Type B pancreatic cell (in vitro differentiated cells): ENCODE measurements at places on chromosomes 13 and 19. TPM values are rescaled to one million over a fixed set of nuclear protein-coding genes. Genes with fewer than 3 reads are reported as not detected.

DNA sequence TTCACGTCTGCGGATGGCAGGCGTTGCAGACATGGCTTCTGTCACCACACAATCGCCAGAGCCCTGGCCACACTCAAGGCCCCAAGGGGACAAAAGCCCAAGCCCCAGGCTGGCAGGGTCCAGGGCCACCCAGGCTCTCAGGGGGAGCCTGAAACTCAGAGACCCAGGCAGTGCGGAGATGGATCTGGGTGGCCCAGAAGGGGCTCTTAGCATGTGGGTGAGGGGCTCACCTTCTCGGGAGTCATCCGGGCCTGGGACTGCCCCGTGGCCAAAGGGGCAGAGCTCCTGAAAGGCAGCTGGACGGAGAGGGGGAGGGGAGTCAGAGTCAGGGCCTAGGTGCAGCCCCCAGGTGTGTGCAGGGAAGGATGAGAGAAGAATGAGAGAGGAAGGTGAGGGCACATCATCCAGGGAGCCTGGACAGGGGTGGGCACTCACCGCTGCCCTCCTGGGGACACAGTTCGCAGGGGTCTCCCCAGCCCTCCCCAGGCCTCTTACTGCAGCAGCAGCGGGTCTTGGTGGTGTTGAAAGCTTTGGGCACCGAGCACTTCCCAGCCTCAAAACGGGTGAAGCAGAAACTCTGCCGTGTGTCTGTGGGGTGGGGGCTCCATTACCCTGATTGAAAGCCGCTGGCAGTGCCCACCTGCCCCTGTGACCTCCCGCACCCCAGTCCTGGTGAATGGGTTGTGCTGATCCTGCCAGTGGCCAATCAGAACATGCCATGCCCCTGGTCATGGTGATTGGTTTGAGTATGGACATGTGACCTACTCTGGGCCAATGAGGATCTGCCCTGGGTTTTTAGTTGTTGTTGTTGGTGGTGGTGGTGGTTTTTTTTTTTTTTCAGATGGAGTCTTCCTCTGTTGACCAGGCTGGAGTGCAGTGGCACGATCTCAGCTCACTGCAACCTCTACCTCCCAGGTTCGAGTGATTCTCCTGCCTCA lies 37.4 kb downstream of the CCL25 start:
- DNase-seq = no peak

GRCh38 chr13:46593398-46593797 lies 40.4 kb downstream of the LRCH1 start:
- no peak for DNase-seq

DNA sequence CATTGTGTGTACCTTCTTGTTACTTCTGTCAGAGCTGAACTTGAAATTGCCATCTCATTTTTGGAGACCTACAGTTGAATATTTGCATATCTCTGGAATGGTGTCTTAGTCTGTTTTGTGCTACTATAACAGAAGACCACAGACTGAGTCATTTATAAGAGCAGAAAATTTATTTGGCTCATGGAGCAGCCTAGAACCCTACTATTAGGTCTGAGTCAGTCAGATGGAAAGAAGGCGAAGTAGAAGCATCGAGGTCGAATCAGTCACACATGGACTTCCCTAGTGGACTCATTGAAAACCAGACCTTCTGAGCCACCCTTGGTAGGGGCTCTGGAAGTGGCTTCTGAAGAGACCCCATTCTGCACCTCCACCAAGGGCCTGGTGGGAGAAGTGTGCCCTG lies 33.9 kb upstream of the TPT1 start:
- no peak for DNase-seq

GRCh38 chr19:36605877-36606478 lies 865 bp downstream of the ZNF382 start:
- no peak for DNase-seq

Gene PALM3
- total RNA-seq = 0.83 and 8.1 TPM in 2 replicates

DNA sequence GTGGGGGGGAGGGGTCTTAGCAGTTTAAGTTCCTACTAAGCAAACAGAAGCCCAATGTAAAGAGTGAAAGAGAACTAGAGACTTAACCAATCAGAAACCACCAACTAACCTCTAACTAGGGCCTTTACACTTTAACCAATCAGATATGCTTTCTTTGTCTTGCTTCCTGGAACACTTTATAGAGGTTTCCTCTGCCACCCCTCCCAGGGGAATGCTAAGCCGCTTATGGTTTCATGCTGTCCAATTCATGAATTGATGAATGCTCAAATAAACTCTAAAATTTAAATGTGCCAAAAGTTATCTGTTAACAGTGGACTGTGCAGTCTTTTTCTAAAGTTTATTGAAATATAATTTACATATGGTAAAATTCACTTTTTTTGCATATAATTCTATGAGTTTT lies 33.9 kb upstream of the LATS2 start:
- DNase-seq = no peak

- DNase-seq = peak; percentile 92
Observed at GRCh38 chr19:49157445-49158224, at the start of gene TRPM4. Gene TRPM4, plus strand, starts transcription at chr19:49157792. Its CDS starts 75 bp downstream, at chr19:49157867.

DNA sequence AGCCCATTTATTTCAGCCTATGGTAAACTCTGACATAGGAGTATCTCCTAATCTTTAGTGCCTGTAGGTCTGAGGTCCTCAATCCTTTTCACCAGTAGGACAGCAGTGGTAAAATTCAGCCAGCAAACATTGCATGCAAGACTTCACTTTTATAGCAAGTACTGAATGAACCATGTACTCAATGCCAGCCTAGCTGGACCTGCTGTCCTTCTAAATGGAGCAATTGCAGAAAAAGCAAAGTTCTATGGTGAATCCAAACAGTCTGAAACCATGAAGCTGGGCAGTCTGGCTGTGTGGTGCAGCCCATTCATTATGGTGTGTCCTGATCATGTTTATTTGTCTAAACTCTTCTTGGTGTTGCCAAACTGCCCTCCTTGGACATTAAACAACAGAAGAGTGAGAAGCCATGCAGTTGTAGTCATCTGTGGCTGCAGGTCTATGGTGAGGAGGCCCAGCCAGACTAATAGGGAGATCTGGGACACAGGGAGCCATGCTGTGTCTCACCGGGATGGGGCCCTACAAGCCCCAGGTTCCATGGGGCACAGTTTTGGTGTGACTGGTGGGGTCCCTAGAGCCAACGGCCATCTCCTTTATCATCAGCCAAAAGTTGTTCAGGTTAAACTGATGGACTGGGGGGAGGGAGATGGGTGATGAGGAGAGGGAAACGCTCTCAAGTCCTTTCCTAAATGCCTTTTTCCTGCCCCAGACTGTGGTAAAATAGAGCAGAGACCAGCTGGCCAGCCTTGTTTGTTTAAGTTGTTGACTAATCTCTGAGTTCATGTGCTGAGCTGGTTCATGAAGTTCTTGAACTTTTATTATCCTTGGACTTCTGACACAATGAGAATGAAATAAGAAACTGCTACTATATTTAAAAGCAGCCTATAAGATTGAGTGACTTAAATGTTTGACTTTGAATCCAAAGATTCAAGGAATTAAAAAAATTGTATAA lies 20.6 kb upstream of the TNFSF11 start:
- no peak for DNase-seq

- peak; percentile 94 for DNase-seq
Observed at GRCh38 chr19:39390751-39391437, at the start of the genes MED29 and PAF1. Gene MED29, plus strand, starts transcription at chr19:39391378. Its CDS starts 45 bp downstream, at chr19:39391423. Gene PAF1, minus strand, starts transcription at chr19:39391106. Its CDS starts 242 bp downstream, at chr19:39390864.

Gene FBXO17
- 10.6 and 26.0 TPM in 2 replicates for total RNA-seq

GRCh38 chr19:41668315-41668714 lies 19.8 kb downstream of the CEACAM7 start:
- no peak for DNase-seq

Gene ODAD3
- 1.0 and 2.2 TPM in 2 replicates for total RNA-seq

Gene CEACAM16
- not detected in 2 replicates for total RNA-seq

DNA sequence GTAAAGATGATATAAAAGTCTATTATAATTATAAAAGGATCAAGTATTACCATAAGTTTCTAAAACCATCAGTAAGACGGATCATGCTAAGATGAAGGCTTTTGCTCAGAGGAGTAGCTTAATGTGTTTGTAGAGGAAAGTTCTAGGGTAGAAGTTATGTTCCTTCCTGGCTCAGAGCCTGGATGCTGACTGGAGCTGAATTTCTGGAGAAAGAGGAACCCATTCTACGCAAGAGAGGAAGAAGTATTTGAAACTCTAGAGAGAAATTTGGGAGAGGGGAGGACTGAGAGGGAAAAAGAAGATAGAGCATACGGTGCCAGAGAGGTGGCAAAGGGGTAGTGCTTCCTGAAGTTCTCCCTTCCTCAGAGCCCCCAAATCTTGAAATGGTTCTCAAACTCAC lies 51.4 kb upstream of the SGCG start:
- DNase-seq = no peak

Gene GPR4
- total RNA-seq = not detected in 2 replicates
